NCI-H187 treated with DMSO at 0.1 percent for 48 hours (cell line): ENCODE measurements at places on chromosomes 1 and 21.

DNA sequence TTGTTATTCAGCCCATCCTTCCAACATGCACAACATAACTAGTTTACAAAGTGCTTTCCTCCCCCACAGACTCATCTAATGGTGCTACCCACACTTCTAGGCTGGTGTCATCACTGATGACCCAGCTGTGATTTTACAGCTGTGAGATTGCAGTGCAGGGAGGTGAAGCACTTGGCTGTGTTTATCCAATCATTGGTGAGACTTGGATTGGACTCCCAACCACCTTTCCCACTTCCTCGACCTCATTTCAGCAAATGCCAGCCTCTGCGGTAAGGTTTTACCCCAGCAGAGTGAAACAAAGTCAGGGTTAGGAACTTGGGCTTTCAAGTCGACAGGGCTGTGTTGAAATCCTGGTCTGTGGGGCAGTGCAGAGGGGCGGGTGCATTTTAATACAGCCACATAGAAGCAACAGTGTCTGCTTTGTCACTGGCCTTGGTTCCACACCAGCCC is 22.1 kb downstream of the ECHDC2 start:
- DNase-seq, result no peak

- no peak for DNase-seq
Observed at GRCh38 chr1:25555753-25556092, 12.3 kb downstream of the LDLRAP1 start.

DNA sequence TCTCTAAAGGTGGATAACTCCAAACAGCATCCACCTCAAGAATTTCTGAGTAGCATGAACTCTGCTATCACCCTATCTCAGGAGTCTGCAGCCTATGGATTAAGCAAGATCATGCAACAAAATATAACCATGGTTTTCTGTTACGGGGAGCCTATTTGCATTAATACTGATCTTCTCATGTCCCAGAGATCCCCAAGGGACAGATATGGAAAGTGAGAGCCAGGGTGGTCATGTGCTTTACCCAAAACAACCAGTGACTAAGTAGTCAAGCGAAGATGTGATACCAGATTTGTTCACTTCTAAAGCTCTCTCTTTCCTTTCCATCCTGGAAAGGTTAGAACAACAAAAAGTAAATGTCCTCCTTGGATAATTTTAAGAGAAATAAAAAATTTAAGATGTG is 125.1 kb downstream of the PRRX1 start:
- no peak for DNase-seq

- DNase-seq, result no peak
Observed at GRCh38 chr1:40153073-40153770, 8.0 kb upstream of the RLF start.

- DNase-seq, result no peak
Observed at GRCh38 chr1:176325664-176326063, 118.6 kb upstream of the COP1 start.

DNA sequence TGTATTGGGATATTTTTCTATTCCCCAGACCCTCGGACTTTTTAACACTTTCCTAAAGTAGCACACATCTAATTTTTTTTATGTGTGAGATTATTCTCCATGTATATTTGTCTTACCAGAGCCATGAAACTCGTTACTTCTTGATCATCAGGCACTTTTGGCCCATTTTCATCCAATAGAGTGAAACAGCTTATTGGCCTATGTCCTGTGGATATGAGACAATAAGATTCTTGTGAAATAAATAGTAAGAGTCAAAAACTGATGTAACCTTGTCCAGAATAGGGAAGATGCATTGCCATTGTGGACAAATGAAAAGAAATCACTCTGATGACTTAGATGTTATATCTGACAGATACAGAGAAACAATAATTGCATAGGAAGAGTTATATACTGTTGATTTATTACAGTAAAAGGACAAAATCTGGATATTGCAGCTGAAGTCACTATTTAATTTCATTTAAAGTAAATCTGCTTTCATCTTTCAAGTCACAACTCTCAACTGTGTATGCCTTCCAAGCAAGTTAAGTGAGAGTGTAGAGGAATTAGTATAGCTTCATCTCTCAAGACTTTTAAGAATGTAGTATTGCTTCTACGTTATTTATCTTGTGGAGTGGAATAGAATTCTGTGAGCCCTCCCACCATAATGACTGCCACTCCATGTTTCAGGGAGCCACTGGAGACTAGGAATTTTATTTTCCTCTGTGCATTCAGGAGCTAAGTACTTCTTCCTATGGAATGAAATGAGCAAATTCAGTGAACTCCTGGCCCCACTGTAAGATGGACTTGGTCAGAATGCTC is 86.9 kb downstream of the ADAMTS1 start:
- no peak for DNase-seq

DNA sequence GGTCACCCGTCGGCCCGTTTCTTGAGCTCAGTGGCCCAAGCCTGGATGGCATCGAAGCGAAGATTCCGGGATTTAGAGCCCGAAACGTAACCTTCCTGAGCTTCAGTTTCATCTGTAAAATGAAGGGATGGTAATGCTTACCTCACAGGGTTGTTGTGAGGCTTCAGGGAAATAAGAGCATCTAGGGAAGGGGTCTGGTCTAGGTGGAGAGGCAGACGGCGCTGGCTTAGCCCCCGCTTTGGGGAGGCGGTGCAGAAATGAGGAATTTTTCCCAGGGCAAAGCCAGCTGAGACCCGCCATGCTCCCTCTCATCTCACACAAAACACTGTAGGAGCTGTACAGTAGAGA is 717 bp upstream of the MYCL start:
- no peak for DNase-seq

GRCh38 chr1:7667625-7668218 is 103.4 kb upstream of the VAMP3 start:
- DNase-seq, result no peak

- DNase-seq, result no peak
Observed at GRCh38 chr1:116983112-116983511, 18.4 kb upstream of the CD101 start.

DNA sequence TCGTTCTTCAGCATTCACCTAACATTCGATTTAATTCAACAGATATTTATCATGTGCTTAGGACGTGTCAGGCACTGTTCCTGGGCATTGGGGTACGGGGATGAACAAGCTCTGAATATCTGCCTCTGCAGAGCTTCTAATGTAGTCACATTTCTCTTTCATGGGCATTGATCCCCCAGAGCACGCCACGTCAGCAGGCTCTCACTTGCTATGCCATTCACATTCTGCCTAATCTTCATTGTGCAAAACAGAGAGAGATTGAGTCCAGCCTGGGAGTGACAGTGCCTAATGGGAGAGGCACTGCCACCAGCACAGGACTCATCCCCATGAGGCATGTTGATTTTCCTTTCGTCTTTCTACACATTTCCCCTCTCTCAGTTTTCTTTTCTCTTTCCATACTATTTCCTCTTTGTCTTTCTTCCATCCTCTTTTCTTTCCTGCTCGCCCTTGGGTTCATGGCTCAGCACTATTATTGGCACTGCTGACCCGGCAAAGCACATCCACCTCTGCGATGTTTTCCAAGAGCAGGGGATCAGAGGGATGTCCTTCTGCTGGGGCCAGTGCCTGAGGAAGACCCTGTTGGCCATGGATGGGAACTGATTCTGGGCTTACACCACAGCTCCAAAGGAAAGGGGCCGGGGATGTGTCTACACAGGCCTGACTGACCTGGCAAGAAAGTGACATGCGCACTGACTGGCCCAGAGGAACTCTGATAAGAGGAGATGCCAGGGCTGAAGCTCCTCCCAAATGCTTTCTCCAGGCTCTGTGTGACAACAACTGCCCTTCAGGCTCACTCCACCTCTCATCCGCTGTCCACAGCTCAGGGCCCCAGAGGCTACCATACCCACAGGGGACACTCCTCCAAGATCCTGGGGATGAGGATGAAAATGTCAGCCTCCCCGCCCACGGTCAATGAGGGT is 195.9 kb downstream of the TOMM20 start:
- no peak for DNase-seq

- DNase-seq, result no peak
Observed at GRCh38 chr1:230797942-230798365, 50.8 kb downstream of the CAPN9 start.

DNA sequence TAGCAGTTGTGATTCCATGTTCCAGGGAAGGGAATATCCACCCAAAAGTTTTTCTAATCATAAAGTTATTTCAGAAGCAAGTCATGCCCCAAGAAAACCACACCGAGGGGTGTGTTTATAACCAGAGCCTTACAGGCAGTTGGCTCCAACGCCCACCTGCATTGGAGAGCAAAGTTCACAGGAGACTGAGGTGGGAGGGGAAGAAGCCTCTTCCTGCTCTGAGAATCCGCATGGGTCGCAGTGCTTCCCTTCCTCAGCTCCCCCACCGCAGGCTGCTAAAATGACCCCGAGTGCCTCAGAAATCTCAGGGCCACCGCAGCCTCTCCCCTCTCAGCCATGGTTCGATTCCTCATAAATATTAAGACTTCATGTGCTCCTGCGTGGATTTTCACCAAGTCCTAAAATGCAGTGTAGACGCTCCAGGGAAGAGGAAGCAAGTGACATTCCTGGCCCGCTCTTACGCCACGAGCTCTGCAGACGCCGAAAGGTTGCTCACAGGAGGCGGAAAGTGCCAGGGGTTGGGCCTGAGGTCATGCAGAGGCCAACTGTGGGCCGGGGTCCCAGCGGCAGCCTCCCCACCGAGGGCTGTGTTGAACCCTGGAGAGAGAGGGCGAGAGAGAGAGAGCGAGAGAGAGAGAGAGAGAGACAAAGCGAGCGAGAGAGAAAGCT is 13.4 kb upstream of the SPSB1 start:
- no peak for DNase-seq

- DNase-seq, result no peak
Observed at GRCh38 chr1:203640117-203640516, 13.5 kb downstream of the ATP2B4 start.

GRCh38 chr1:227776331-227776771 is 39.1 kb upstream of the PRSS38 start:
- DNase-seq, result no peak

DNA sequence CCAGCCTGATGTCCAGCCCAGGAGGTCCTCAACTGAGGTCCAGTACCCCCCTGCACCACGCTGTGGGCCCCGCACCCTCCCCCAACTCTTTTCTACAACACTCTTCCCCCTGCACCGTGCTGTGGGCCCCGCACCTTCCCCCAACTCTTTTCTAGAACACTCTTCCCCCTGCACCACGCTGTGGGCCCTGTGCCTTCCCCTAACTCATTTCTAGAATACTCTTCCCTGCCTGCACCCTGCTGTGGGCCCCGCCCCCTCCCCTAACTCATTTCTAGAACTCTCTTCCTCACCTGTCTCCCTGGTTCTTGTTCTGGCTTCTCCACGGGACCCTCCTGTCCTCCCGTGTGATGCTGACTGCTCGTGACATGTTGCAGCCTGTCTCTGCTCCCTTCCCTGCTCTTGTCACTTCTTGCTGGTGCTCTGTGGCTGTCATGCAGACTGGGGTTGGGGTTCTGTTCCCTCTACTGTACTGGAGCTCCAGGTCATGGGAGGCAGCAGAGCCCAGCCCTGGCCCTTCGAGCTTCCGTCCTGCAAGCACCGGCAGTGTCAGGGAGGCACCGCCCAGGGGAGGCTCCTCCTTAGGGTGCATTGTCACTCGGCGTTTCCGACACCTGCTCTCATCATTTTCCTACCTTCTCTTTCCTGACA is 160.1 kb upstream of the COL6A1 start:
- DNase-seq, result no peak

DNA sequence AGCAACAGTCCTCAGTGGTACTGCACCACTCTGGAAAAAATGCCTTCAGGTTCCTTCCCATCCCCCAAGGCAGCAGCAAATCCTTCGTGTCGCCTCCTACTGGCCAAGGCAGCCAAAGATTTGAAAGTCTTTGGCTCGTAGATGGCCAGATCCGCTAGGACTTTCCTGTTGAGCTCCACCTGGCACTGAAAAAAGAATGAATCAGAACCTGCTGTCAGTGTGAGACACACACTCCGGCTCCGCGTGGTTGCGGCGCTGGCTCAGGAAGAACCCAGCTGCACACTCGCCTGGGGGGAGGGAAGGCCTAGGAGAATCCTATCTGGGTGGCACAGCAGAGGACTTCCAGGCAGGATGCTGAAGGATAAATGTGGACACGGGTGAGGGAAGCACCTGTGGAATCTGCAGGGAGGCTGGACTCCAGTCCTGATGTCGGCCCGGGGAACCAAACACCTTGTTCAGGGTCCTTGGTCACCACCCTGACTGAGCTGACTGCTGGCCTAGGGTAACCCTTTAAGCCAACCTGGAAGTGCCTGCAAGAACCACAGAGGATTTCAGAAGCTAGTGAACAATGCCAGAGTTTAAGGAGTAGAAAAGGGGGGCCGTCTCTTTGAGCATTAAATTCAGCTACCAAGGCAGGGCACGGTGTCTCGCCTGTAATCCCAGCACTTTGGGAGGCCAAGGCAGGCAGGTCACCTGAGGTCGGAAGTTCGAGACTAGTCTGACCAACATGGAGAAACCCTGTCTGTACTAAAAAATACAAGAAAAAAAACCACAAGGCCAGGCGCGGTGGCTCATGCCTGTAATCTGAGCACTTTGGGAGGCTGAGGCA is 3.2 kb upstream of the CCNL2 start:
- DNase-seq, result no peak

GRCh38 chr1:36918604-36919003 is 115.7 kb downstream of the GRIK3 start:
- DNase-seq, result no peak

- DNase-seq, result no peak
Observed at GRCh38 chr1:99749504-99750347, 16.7 kb downstream of the FRRS1 start.

GRCh38 chr1:219472596-219472995 is 140.3 kb downstream of the ZC3H11B start:
- DNase-seq, result no peak

DNA sequence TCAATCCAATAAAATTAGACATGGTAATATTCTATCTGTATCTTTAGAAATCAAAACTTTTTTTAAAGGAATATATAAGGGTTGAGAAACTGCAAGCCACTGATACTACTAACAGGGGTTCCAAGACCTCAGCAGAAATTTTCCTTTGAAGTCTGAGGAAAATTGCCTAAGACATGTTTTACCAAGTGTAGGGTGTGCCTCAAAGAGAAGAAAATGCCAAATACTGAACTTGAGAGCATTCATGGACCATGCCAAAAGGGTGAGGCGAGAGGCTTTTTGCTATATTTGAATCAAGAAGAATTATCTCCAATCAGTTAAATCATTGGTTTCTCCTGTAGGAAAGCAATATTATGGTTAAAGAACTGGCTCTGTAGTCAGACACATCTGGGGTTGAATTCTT is 207.9 kb upstream of the B3GALT2 start:
- DNase-seq, result no peak

GRCh38 chr1:227009937-227010336 is 69.8 kb downstream of the COQ8A start:
- DNase-seq, result no peak

- DNase-seq, result no peak
Observed at GRCh38 chr1:63794354-63794753, 20.5 kb downstream of the ROR1 start.

- no peak for DNase-seq
Observed at GRCh38 chr1:72432645-72433267, 150.4 kb upstream of the NEGR1 start.

GRCh38 chr1:59549066-59549837 is 252.4 kb downstream of the FGGY start:
- no peak for DNase-seq

- no peak for DNase-seq
Observed at GRCh38 chr1:80113168-80114038, 1106.9 kb upstream of the ADGRL4 start.
